Activated CD8-positive, alpha-beta memory T cell treated with anti-CD3 and anti-CD28 coated beads, Interleukin-2, amount 50 U/mL, for 48 hours (primary cell): ENCODE measurements at places on chromosomes 5 and 9.

- no peak for DNase-seq
Measured at GRCh38 chr9:21381448-21382339, 3.5 kb downstream of the IFNA2 start.

- DNase-seq: no peak
Measured at GRCh38 chr5:127019928-127020327, 10.4 kb downstream of the MARCHF3 start.

DNA sequence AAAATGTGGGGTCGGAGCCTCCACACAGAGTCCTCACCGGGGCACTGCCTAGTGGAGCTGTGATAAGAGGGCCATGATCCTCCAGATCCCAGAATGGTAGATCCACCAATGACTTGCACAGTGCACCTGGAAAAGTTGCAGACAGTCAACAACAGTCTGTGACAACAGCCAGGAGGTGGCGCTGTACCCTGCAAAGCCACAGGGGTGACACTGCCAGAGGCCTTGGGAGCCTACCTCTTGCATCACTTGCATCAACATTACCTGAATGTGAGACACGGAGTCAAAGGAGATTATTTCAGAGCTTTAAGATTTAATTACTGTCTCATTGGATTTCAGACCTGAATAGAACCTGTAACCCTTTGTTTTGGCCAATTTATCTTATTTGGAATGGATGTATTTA is 614.1 kb upstream of the CDH9 start:
- DNase-seq: no peak

GRCh38 chr5:172542651-172543131 is 88.4 kb upstream of the SH3PXD2B start:
- DNase-seq: peak; percentile 15

DNA sequence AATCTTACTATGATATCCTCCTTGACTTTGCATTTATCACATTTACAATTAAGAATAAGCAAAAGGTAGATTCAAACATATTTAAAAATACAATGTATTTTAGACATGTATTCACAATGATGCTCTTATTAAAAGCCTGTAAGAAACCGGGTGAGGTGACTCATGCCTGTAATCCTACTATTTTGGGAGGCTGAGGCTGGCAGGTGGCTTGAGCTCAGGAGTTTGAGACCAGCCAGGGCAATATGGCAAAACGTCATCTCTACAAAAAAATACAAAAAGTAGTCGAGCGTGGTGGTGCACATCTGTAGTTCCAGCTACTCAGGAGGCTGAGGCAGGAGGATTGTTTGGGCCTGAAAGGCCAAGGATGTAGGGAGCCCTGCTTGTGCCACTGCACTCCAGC is 618.4 kb downstream of the CDH18 start:
- DNase-seq: no peak

DNA sequence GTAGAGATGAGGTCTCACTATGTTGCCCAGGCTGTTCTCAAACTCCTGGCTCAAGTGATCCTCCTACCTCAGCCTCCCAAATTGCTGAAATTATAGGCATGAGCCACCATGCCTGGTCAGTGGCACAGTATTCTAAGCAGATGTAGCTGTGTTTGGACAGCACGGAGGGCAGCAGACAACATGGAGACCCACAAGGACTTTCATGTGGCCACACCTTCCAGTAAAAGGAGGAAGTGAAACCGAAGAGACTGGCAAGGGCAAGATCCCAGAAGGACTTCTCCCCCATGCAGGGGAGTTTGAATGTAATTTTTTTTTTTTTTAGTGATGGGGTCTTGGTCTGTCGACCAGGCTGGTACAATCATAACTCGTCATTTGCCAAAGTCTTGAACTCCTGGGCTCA is 172.2 kb downstream of the TRPM3 start:
- no peak for DNase-seq
